ENCODE measurements at places on chromosomes 2 and 18.

DNA sequence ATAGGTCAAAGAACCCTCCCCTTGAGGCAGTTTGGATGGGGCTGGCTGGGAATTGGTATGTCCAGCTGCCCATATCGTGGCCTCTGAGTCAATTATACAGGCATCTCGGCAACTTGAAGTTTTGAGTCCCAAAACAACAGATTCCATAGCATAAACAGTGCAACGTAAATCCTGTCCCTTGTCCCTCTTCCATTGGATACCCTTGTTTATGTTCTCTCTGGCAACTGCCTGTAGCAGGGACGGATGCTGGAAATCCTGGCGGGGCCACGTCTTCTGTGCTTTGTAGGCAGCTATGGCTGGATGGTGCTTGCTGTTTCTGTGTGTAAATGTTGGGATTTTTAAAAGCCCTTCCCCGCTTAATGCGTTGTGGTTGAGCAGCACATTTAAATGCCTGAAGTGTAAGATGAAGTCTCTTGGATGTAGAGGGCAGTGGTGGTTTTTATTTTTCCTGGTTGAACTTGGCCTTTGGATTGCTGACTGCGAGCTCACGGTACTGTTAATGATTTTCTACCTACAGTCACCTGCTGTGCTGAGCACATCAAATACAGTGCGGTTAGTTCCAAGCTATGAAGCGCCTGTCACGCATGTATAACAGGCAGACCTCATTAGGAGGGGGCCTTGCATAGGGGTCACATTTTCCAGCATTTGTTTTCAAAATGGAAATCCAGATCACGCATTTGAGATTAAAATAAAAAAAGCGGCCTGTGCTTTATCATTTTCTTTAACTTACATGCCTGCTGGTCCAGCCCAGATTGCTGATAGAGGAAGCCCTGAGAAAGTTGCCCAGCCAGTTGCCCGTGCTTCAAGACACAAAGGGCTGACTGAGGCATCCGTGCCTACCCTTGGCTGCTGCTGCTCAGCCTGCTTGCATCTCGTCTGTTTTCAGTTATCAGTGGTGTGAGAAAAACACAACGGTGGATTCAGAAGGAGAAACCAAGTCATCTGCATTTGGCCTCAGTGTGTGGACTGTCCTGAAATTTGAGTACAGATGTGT is 84.7 kb downstream of the NEDD4L start:
- no peak for DNase-seq

DNA sequence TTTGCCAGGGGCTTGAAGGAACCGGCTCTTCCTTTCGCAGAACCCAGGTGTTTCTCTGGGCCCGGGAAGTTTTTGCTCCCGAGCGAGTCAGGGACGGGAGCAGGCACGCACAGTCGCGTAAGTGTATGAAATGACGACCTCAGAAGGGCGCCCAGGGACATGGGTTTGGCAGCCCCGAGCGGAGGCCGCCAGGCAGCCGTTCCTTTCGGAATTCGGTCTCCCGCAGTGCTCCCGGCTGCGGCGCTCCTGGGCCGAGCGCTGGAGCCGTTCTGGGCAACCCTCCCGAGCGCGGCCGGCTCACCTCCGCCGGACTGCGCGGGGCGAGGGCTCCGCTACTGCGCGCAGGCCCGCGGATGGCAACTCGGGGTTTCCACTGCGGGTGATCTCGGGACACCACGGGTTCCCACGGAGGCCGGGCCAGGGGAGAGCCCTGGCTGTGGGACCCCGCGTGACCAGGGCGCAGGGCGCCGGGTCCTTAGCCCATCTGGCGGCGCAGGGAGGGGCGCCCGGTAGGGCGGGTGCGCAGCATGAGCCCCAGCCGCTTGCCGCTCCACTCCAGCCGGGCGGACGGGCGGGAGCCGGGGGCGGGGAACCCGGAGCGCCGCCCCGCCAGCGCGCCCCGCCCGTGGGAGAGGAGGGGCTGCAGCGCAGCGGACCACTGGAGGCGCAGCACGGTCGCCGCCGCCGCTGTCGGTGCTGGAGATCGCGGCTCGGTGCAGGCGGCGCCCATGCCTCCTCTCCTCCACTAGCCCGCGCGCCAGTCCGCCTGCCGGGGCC is at the start of gene OSBPL6:
Gene OSBPL6, plus strand, starts transcription at position 690 of the 777 bp plus-strand sequence. CDS start 111,673 bp downstream, outside the sequence.
- peak; percentile 84 for DNase-seq

DNA sequence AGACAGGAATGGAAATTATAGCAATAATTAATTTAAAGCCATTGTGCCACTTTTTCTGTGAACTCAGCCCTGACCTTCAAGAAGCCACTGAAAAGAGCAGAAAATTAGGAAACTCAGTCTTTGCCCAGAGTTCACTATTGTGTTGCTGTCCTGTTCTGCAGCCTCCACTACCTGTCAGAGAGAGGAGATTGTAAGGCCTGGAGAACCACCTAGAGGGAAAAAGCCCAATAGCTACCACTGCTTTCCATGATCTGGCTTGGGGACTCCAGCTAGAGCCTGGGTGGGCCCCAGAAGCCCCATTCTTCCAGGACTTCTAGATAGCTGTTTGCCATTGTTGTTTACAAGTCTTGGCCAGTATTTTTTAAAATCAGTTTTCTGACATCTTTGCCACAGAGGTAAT is 176.1 kb upstream of the KLF7 start:
- DNase-seq: no peak

- no peak for DNase-seq
Measured at GRCh38 chr2:134443814-134444480, 190.1 kb downstream of the MGAT5 start.

- no peak for DNase-seq
Measured at GRCh38 chr18:8686611-8687010, 18.7 kb upstream of the MTCL1 start.

DNA sequence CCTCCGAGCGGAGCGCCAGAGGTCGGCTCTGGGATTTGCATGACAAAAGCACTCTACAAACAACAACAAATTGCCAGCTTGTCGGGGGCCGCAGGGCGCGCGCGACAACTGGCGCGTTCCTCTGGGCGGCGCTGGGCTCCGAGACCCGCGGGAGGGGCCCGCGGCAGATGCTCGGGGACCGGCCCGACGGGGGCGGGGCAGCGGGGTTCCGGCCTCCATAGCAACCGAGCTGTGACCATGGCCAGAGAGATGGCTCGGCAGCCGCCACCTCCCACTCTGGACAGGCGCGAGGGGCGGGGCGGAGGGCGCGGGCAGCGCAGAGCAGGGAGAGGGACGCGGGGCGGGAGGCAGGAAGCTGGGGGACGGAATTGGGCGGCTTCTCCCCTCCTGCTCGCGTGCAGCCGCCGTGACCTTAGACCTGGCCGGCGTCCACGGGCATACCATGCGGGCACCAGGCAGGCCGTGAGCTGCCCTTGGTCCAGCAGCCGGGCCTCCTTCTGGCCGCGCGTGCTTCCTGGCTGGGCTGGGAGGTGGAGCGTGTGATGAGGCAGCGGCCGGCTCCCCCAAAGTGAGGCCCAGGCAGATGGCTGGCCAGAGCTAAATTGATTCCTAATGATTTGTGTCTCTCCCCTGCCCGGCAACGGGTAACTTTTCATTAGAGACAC is 171.5 kb downstream of the CELF4 start:
- peak; percentile 60 for DNase-seq

- DNase-seq: no peak
Measured at GRCh38 chr2:71672826-71673795, 219.8 kb downstream of the DYSF start.

- peak; percentile 24 for DNase-seq
Measured at GRCh38 chr2:85795331-85796045, 41.7 kb downstream of the ATOH8 start.

GRCh38 chr2:111712361-111712760 is 171.6 kb downstream of the ANAPC1 start:
- DNase-seq: no peak

GRCh38 chr2:45739796-45740485 is 88.5 kb downstream of the PRKCE start:
- no peak for DNase-seq

GRCh38 chr18:68722821-68723220 is 7.9 kb upstream of the TMX3 start:
- no peak for DNase-seq

DNA sequence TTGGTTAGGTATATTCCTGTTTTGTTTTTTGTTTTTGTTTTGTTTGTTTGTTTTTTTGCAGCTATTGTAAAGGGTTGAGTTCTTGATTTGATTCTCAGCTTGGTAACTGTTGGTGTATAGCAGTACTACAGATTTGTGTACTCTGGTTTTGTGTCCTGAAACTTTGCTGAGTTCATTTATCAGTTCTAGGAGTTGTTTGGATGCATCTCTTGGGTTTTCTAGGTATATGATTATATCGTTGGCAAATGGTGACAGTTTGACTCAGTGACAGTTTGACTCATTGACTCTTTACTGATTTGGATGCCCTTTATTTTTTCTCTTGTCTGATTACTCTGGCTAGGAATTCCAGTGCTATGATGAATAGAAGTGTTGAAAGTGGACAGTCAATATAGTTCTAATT is 53.7 kb downstream of the APLF start:
- no peak for DNase-seq

DNA sequence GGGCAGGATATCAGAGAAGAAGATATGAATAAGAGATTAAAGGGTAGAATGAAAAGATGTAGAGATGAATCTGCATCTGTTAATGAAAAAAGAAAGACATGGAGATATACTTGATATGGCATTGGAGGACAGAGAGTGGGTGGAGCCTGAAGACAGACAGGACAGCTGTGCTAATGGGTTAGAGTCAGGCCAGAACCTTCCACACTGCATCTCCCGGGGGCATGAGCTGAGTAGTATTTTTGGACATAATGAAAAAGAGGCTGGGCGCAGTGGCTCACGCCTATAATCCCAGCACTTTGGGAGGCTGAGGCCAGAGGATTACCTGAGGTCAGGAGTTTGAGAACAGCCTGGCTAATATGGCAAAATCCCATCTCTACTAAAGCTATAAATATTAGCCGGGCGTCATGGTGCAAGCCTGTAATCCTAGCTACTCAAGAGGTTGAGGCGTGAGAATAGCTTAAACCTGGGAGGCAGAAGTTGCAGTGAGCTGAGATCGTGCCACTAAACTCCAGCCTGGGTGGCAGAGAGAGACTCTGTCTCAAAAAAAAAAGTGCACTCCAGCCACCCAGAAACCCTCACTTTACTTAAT is 11.4 kb downstream of the FLACC1 start:
- DNase-seq: no peak

DNA sequence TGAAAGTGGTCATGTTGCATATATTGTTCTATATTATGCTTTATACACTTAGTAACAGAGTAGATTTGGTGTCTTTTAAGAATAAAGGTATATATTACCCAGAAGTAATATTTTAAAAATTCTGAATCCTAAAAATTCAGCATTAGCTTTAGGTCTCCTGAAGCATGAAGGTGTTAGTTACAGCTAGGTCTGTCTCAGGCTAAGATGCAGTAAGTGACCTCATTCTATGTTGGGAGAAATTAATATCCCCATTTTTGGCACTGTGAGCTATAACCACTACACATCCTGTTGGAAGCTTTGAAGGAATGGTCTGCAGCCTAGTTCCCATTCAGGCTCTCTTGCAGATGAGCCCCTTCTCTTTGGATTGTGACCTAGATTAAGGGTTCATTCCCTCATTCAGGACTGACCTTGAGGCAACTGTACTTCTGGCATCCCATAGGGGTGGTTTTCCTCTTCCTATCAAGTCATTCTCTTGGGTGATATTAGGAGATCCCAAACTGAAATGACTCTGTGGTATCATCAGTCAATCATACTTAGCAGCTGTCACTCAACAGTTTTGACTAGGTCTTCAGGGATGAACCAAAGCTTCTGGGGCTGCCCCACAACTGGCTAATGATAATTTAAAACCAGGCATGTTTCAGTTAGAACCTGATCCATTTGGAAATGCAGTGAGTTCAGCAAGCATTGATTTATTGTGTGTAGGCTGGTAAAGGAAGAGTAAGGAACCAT is 117.7 kb downstream of the GPD2 start:
- DNase-seq: no peak

- no peak for DNase-seq
Measured at GRCh38 chr18:6610466-6610865, 119.0 kb upstream of the ARHGAP28 start.

- no peak for DNase-seq
Measured at GRCh38 chr2:61636686-61637085, 98.5 kb upstream of the XPO1 start.

DNA sequence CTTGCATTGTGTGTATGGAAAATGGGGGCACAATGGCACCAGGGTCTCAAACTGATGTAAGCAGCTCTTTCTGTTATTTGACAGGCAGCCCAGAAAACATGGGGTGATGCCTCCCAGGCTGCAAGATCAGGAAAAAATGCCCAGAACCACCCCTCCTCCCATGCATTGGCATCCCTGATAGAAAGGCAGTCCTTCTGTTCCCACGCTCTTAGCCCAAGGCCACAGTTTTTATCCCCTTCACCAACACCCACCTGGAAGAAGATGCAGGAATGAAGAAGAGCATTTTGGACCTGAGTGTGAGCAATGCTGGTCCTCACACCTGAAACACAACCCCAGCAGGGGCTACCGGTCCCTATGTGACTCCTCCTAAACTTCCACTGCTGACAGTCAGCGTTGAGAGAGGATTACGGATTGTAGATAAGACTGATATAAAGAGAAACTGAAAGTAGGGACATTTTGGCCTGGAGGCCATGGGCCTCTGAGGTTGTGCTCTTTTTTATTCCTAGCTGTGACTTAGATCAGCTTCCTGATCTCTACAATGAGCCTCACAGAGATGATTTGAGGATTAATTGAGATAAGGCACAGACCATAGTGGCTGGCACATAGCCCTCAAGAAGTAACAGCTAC is 386.0 kb upstream of the ATP5MC3 start:
- DNase-seq: no peak

DNA sequence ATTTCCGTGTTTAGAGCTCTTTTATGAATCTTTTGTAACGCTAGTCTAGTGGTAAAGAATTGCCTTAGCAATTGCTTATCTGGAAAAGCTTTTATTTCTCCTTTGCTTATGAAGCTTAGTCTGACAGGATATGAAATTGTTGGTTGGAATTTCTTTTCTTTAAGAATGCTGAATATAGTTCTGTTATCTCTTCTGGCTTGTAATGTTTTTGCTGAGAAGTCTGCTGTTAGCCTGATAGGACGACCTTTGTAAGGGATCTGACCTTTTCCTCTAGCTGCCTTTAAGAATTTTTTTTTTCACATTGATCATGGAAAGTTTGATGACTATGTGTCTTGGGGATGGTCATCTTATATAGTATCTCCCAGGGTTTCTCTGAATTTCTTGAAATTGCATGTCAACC is 101.1 kb downstream of the TRABD2A start:
- DNase-seq: no peak

- no peak for DNase-seq
Measured at GRCh38 chr2:233363744-233364235, 9.5 kb downstream of the DGKD start.

DNA sequence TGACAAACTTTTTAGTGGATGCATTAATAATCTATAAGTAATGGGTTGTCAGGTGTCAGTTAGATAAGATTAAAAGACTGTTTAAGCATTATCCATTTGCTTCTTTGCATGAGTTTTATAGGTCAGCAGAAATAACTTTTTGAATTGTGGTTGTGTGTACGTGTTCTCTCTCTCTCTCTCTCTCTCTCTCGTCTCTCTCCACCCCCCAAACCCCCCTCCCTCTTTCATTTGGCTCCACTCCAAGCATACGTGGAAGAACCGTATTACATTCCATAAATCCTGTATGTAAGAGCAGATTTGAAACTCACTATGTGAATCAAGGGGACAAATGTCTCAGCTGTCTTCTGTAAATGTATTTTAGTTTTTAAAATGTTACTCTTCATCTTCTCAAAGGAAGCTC is 120.2 kb downstream of the MEIS1 start:
- DNase-seq: no peak
